Fibroblast of mammary gland (primary cell): ENCODE measurements at places on chromosomes 5 and 9.

DNA sequence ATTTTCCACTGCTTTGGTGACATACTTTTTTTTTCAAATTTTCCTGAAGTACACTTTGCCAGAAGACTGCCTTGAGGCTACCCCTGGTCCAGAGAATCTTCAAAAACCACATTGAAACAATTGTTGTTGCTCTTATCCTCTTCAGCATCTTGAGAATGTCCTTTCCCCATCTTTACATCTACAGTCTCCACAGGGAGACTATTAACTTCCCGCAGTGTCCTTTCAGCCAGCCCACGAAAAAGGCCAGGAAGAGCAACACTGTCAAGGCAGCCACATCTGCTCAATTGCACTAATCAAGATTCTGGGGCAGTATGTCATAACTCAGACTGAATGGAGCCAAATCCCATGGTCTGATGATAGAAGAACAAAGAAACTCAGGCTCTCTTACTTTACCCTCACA is 148.3 kb downstream of the ENC1 start:
- DNase-seq, result no peak

DNA sequence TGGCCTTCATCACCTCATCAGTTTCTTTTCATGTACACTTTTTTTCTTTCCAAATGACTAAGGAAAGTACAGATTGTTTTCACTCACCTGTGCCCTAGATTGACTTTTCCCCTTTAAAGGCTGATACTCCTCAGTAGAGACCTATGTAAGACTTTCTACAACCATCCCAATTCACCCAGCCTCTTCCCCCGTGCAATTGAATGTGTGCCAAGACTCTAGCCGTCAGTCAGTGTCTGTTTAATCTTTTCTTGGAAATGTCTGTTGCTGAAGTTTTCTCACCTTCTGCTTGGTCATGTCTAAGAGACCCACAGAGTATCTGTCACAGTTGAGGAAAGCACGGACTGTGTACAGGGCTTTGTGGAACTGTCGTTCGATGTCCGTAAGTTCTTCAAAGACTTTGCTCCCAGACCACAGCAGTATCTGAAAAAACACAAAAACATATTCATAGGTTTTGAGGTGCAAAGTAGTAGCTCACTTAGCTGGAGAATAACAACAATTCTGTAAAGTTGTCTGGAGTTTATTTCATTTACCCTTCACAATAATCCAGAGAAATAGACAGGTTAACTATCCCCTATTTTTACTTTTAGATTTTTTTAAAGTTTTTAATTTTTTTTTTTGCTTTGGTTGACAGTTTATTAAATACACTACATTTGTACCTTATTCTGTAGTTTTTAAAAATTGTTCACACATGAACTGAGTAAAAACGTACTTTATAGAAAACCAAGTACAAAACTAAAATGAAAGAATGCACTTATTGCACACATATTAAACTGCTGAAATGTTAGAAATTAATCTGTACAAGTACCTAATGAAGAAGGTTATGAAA is 13.6 kb downstream of the PDE6A start:
- DNase-seq, result no peak

GRCh38 chr5:159189310-159189709 is 20.0 kb downstream of the RNF145 start:
- DNase-seq, result no peak

- no peak for DNase-seq
Measured at GRCh38 chr9:34310215-34310614, 18.9 kb downstream of the KIF24 start.

GRCh38 chr5:2996687-2997086 is 245.2 kb upstream of the IRX2 start:
- DNase-seq, result no peak

- DNase-seq, result peak; percentile 63
Measured at GRCh38 chr9:105204416-105204815, 40.0 kb upstream of the SLC44A1 start.

DNA sequence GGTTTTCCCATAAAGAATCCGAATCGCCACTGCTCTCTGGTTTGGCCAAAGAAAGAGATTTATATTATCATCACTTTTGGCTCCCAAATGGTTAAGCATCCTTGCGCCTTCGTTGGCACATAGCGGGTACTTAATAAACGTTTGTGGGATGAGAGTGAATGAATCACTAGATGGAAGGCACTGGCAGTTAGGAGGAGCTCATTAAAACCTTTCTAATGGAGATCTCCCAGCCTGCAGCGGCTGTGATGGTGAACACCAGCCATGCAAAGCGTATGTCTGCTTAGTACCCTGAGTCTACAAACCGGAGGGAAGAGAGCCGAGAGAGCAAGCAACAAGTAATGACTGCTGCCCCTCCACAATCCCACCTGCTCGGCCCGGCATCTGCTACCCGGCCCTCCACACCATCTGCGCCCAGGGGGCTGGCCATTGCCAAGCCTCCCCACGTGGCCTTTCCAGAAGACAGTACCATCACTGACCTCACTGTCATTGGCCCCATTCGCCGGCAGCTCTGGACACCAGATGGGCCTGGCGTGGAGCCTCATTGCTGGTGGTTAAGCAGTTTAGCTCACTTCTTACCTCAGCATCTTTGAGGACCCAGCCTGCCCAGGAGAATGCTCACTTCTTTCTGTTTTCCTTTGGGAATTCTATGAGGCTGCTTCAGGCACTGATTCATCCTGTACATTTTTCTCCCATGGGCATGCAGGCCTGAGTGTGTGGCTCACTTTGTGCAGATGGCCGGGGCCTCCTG is 39.3 kb upstream of the ANKRD33B start:
- peak; percentile 100 for DNase-seq

DNA sequence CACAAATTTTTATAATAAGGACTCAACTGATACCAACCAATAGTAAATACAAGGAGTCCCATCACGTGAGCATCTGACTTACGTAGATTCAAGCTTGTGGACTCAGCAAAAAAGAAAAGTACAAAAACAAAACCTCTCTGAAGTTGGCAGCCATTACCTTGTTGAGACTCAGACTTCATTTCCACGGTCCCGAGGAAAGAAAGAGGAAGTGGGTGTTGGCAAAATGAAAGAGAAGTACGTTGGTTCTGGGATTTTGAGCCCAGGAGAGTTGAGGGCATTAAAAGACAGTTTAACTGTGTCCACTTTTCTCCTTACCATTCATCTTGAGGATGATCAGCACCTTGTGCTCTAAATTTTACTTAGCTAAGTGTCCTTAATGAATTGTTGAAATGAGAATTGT is 26.7 kb downstream of the NCBP1 start:
- no peak for DNase-seq

DNA sequence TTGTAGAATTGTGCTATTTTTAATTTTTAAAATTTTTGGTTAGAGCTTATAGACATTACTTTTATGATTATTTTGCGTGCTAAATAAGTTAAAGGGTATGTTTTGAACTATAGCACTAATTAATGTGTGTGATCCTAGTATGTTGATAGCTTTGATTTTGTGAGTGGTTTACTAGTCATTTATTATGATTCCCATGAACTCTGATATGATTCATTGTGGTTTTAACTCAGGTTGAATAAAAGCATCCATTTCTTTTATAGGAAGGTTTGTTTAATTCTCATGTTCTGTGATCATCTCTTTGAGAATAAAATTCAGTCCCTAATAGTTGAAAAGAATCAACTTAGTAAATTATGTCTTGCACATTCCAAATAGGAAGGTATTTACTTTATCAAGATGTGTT is 22.5 kb downstream of the C5orf22 start:
- peak; percentile 23 for DNase-seq

DNA sequence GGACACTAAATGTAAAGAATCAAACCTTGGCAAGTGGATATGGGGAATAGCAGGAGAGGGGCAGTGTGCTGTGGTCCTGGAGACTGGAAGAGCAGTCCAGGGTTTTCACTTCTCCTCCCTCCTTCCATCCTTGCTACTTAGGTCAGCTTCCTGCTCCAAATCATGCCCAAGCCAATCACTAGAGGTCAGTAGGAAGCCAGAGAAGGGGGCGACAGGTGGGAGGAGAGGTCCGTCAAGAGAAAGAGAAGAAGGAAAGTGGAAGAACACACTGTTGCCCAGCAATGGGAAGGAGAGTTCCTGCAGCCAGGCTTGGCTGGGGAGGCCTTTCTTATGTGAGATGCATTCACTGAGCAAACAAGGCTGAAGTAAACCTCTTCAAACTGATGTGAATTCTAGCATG is 289.6 kb downstream of the DTWD2 start:
- DNase-seq, result no peak

- DNase-seq, result no peak
Measured at GRCh38 chr9:123337971-123338370, 18.0 kb upstream of the CRB2 start.

GRCh38 chr5:176736931-176737745 is 73.2 kb upstream of the UNC5A start:
- no peak for DNase-seq

DNA sequence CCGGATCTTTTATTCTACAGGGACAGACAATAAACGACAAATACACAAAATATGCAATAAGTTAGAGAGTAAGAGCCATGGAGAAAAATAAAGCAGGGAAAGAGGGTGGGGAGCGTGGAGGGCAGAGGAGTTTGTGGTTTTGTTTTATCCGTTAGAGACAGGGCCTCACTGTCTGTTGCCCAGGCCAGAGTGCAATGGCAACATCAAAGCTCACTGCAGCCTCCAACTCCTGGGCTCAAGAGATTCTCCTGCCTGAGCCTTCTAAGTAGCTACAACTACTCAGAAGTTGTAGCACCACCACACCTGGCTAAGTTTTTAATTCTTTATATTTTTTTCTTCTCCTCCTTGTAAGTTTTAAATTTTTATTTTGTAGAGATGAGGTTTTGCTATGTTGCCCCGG is 54.5 kb upstream of the CTNNA1 start:
- DNase-seq, result no peak

- DNase-seq, result no peak
Measured at GRCh38 chr9:113375057-113376023, 1.4 kb downstream of the HDHD3 start.

GRCh38 chr5:68646144-68646543 is 430.6 kb downstream of the PIK3R1 start:
- peak; percentile 37 for DNase-seq

DNA sequence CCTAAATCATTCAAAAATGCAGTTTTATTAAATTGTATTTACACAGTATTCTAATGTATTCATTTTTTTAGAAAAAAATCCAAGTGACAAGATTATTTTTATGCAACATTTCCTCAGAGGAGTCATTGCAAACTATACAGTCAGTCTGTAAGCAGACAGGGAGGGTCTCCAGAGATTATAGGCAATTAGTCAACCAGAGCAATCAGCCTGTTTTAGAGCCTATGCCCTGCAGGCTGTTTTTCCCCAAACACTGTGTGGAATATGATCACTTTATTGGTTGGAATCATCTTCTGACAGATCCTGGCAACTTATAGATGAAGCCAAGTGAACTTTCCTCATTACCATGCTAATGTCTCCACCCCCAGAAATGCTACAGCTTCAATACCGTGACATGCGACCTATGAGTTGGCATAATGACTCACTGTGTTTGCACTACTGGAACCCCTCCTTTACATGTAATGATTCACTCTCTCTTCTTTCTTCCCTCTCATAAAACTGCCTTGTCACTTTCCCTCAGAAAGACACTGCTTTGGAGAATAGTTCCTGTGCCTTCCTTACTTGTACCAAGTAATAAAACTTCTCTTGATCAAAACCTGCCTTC is 577.7 kb upstream of the FTMT start:
- peak; percentile 94 for DNase-seq

DNA sequence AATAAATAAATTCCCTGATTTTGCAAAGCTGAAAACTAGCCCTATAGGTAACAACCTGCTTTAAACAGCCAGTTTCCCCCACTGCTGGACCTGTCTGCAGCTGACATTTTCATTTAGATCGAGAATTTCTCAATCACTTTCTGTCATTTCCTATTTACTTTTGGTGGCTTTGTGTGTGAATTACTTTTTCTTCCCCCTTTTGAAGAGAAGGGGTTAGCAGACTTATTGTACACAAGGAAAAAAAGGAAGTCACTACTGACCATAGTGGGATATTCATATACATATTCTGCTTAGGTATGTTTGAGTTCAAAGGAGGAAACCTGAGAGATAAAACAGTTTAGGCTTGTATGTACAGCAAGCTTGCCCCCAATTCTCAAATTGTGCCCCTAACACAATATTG is 27.0 kb upstream of the IFNB1 start:
- no peak for DNase-seq

DNA sequence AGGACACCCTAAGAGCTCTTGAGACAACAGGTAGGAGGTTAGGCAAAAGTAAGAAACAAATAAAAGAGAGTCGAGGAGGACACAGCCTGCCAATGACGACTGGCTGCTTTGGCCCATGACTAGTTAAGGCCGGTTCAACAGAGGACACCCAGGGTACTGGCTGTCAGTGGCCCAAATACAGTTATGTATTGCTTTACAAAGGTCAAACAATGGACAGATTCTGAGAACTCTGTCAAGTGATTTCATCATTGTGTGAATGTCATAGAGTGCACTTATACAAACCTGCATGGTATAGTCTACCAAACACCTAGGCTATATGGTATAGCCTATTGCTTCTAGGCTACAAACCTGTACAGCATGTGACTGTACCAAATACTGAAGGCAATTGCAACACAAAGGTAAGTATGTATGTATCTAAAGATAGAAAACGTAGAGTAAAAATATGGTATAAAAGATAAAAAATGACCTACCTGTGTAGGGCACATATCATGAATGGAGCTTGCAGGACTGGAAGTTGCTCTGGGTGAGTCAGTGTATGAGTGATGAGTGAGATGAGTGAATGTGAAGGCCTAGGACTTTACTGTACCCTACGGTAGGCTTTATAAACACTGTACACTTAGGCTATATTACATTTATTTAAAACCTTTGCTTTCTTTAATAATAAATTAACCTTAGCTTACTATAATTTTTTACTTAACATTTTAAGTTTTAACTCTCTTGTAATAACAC is 6.5 kb upstream of the FAM81B start:
- no peak for DNase-seq

- DNase-seq, result peak; percentile 99
Measured at GRCh38 chr5:168317521-168318147, 26.2 kb downstream of the WWC1 start.

DNA sequence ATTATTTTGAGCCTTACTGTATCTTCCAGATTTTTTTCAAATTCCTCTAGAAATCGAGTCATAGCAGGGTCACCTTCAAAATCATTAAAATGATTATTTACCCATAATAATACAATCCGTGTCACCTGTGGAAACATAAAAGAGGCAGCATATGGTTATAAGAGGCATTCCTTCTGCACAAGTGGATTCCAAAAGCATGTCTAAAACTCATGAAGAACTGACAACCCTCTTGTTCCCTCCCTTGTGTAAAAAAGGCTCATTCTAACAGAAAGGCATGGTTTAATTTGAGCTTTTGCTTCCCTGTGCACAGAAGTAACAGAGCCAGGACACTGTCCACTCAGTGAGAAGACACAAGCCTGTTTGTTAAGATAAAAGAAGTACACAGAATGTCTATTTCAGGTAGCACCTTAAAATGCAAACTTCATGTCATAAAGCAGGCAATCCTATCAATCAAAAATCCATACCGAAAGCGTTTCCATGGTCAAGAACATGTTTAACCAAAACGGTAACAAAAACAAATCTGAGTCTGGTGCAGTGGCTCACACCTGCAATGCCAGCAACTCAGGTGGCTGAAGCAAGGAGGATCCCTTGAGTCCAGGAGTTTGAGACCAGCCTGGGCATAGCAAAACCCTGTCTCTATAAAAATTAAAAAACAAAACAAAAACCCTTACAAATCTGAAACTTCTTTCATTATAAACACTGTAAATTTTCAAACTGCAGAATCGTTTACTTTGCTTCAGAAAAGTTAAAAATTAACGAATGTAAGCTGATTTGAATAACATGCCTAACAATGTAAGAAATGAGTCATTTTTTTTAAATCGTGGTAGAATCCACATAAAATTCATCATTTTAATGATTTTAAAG is 139.3 kb downstream of the RAPGEF6 start:
- DNase-seq, result no peak
